ENCODE measurements at places on chromosomes 7 and 10.

GRCh38 chr7:30285067-30285535 is 704 bp downstream of the ZNRF2 start:
- DNase-seq = peak; percentile 43

GRCh38 chr7:101402081-101402779 is 39.6 kb downstream of the COL26A1 start:
- peak; percentile 86 for DNase-seq

- no peak for DNase-seq
Measured at GRCh38 chr7:133613250-133613790, 360.4 kb downstream of the EXOC4 start.

DNA sequence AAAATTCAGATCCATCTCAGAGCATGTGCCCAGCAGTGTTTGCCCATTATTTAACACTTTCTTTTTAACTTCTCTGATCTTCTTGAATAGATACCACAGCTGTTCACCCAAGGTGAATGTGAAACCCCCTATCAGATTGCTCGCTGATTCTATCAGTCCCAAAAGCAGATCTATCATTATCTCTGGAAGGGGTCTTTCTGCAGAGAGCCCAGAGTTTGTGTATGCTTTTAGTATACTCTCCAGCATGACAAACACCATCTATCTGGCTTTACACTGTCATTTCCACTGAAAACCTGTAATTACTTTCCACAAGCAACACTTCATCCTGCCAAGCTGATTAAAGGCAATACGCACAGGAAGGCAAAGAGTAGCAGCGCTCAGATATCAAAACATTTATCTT is 168.2 kb downstream of the CACNA2D1 start:
- no peak for DNase-seq

DNA sequence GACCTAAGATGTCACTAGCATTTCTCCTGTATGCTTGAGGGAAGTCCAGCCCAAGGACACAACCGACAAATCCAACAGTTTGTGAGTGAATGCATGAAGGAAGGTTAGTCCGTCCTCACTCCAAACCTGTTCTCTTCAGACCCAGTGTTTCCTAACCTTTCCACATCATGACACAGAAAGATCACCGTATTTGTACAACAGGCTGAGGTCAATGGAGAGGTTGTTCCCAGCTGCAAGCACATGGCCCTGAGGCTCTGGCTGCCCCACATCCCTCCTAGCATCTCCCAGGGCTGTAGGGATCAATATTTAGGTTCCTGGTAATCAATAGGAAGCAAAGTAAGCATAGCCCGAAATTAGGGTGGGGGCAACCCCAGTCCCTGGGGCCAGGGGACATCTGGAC is 227.9 kb downstream of the PLXNA4 start:
- DNase-seq = no peak

DNA sequence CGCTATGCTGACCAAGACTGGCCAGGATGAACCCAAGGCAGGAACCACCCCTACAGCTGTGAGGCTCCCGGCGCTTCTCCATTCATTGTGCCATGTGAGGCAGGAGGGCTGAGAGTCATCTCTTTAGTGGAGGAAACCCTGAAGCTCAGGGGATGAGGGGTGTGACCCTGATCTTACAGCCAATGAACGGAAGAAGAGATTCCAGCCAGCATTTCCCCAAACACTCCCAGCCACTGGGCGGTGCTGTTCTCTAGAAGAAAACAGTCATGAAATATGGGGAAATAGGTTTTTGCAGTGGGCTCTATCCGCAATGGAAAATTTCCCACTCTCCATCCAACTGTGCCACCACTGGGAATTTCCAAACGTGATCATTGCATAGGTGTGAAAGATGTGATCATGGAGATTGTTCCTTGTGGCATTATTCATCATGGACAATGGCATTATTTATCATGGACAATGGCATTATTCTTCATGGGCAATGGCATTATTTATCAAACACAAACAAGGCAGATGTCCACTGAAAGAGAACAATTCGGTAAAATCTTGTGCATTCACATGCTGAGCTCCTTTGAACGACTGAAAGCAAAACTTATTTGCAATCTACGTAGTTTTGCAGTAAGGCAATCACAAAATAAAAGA is 14.0 kb upstream of the SLC18A2 start:
- no peak for DNase-seq

- DNase-seq = no peak
Measured at GRCh38 chr7:98956937-98957336, 78.6 kb downstream of the TRRAP start.

DNA sequence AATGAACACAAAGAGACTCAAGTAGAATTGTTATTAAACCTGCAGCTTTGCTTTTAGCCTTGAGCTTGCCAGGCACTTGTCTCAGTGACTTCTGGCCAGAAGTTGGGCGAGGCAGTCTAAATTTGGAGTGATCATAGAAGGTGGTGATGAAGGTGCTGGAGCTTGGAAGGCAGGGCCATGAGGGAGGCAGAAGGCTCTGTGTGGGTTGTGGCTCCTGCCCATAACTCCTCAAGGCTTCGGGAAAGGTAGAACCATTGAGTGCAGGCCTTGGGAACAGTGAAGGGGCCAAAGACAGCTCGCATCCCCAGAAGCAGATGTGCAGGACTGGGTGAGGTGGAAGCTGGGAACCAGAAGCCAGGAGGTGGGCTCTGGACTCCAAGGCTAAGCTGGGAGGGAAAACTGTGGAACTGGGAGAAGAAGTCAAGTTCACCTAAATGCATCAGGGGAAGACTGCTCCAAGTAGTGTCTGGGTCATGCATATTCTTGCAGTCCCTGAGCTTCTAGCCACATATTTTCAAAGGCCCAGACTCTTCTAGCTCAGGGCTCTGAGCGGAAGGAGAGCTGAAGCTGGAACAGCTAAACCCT is 111.1 kb upstream of the HABP2 start:
- DNase-seq = no peak

DNA sequence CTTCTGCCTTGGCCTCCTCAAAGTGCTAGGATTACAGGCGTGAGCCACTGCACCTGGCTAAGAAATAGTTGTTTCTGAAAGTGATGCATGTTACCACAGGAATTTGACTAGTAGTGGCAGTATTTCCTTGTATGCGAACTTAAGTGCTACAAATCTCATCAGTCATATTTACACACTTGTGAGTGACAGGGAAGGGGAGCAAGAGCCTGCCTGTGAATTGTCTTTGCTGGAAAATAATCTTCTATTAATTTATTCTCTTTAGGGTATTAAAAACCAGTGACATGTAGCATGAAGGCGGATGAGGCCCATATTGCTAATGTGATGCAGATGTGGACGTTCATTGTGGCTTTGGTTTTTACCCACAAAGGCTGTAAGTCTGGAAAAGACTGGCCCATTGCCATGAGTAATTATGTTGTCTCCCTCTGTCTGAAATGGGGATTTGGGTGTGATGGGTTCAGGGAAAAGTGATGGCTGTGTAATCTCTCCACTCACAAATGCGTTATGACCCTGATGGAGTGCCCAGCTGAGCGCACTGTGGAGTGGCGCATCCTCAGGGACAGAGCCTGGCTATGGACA is 97.6 kb downstream of the CCNY start:
- DNase-seq = peak; percentile 44

GRCh38 chr7:79998363-79998762 is 136.3 kb upstream of the GNAI1 start:
- no peak for DNase-seq

DNA sequence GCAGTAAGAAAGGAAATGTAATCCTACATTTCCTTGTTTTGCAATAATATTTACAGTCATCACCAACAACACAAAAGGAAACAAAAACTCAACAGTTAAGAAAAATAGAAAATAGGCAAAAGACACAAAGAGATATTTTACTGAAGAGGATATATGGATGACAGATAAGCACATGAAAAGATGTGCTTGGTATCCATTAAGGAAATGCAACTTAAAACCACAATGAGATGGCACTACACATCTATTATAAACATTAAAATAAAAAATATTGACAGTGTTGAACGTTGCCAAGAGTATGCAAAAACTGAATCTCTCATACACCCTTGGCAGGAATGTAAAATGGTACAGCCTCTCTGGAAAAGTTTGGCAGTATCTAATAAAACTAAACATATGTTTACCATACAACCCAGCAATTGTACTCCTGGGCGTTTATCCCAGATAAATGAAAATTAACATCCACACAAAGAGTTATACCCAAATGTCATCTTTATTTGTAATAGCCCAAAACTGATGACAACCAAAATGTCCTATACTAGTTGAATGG is 5.4 kb downstream of the CEP41 start:
- DNase-seq = no peak

- no peak for DNase-seq
Measured at GRCh38 chr10:1172256-1172984, 116.2 kb downstream of the WDR37 start.

- DNase-seq = no peak
Measured at GRCh38 chr10:82572744-82573143, 697.8 kb downstream of the NRG3 start.

- peak; percentile 65 for DNase-seq
Measured at GRCh38 chr7:30135301-30136116, 723 bp downstream of the MTURN start.
